Activated CD4-positive, alpha-beta T cell treated with anti-CD3 and anti-CD28 coated beads for 4 hours (primary cell): ENCODE measurements at places on chromosomes 11 and 22.
A peak's percentile ranks its signal among the peaks of the same experiment; 100 is the strongest.

GRCh38 chr22:23149743-23150238 is 4.5 kb downstream of the RAB36 start:
- DNase-seq = no peak

GRCh38 chr11:114309517-114309916 is 13.3 kb downstream of the NNMT start:
- DNase-seq = no peak

GRCh38 chr22:26756675-26757293 is 99.4 kb downstream of the MIAT start:
- DNase-seq = peak; percentile 41

GRCh38 chr11:93476796-93477195 is 66.4 kb downstream of the SMCO4 start:
- no peak for DNase-seq

DNA sequence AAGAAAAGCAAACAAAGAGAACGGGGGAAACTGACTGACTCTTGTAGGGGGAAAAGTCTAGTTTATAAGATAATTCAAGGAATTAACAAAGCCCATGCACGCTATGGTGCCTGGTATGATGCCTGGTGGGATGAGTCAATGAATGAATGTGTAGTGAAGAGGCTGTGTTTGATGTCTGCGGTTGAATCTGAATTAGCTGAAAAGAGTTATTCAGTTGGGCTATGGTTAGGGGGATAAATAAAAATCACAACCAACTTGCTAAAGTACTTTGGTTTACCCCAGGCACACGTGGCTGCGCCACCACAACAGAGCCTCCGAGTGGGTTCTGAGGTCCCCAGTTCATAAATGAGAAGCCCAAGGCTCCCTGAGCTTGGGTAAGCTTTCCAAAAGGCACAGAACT is 369.3 kb upstream of the SYN3 start:
- no peak for DNase-seq

GRCh38 chr11:64672875-64673274 is 50.1 kb downstream of the NRXN2 start:
- DNase-seq = no peak

- DNase-seq = no peak
Measured at GRCh38 chr11:86800076-86800959, at the start of gene PRSS23. TSS of gene PRSS23 (plus strand) at chr11:86800542. CDS start at chr11:86807644, 7,102 bp downstream.

DNA sequence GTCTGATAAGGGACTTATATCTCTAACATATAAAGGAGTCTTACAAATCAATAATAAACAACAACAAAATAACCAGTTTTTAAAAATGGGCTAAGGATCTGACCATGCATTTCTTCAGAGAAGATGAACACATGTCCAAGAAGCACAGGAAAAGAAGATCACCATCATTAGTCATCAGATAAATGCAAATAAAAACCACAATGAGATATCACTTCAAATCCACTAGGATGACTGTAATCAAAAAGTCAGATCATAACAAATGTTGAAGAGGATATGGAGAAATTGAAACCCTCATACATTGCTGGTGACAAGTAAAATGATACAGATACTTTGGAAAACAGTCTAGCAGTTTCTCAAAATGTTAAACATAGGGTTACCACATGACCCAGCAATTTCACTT is 61.2 kb upstream of the MYOD1 start:
- DNase-seq = no peak

DNA sequence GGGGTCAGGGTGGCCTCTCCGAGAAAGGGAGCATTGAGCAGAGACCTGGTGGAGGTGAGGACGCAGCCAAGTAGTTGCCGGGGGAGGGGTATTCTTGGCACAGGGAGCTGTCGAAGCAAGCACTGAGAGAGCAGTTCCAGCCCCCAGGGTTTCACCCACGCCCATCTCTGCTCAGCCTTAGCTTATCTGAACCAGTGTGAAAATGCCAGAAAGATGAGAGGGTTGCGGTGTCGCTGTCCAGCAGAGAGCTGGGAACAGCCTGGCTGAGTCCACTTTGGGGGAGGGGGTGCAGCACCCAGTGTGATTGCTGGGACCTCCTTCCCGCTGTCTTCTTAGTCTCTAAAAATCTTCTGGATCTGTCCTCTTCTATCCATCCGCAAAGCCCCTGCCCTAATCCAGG is 123.3 kb upstream of the TBCEL start:
- no peak for DNase-seq

- no peak for DNase-seq
Measured at GRCh38 chr11:203945-204586, 3.1 kb downstream of the BET1L start.

DNA sequence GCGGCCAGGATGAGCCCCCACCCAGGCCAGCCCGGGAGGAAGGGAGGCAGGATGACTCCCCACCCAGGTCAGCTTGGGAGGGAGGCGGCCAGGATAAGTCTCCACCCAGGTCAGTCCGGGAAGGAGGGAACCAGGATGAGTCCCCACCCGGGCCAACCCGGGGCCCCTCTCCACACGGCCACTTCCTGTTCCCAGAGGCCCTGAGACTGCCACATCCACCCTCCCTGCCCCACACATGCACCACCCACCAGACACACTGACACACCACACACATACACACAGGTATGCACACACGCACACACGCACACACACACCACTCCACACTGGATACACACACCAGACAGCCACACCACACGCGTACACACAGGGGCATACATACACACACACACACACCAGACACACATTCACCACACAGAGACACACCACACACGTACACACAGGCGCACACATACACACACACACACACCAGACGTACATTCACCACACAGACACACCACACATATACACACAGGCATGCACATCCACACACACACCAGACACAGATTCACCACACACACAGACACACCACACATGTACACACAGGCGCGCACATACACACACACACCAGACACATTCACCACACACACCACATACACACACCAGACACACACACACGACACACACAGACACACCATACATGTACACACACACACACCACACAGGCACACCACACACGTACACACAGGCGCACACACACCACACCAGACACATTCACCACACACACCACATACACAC is 84.9 kb upstream of the PRR5 start:
- DNase-seq = no peak

- peak; percentile 63 for DNase-seq
Measured at GRCh38 chr11:134033696-134034491, 35.0 kb upstream of the JAM3 start.

DNA sequence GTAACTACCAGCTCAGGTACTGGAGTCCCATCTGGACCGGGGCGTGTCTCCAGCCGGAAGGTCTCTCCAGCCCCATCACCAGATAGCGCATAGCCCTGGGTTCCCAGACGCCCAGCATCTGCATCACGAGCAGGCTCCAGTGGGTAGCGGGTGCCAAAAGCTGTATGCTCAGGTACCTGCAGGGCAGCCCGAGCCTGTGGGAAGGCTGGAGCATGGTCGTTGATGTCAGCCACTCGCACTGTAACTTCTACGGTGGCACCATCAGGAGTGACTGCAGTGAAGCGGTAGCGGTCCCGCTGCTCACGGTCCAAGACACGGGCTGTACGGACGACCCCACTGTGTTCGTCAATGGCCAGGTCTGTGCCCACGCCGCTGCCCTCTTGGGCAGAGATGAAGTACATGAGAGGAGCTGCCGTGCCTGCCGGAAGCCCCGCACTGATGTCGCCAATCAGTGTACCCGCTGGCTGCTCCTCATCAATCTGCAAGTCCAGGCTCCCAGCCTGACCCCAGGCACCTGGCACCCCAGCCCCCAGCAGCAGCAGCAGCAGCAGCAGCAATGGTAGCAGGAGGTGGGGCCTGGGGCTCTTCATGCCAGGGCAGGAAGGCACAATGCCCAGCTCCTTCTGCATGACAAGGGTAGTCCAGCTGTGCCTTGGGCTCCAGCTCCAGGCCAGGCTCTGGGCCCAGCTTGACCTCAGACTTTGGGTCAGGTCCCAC is 14.5 kb downstream of the DCHS1 start:
- no peak for DNase-seq

DNA sequence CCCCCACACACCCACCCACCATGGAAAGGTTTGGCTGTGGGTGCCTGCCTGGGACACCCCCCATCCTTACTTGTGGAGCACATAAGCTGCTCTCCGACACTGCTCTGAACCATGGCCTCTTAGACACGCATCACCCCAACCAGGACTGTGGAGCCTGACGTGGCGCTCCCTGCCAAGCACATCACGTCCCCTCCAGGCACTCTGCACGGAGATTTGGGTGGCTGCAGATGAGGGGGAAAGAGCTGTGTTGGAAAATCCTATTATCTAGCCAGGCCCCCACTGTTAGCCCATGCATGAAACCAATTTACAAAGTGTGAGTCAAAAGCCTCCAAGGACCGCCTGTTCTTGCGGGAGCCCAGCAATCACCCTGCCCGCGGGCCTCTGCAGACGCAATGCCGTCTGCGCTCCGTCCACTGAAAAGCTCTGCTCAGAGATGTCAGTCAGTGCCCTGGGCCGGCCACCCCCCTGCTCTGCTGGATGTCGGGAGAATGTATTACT is 163.4 kb upstream of the NECTIN1 start:
- DNase-seq = no peak

GRCh38 chr22:40036591-40037225 is 42.0 kb downstream of the FAM83F start:
- peak; percentile 37 for DNase-seq

- no peak for DNase-seq
Measured at GRCh38 chr11:112839051-112839450, 122.2 kb upstream of the NCAM1 start.

DNA sequence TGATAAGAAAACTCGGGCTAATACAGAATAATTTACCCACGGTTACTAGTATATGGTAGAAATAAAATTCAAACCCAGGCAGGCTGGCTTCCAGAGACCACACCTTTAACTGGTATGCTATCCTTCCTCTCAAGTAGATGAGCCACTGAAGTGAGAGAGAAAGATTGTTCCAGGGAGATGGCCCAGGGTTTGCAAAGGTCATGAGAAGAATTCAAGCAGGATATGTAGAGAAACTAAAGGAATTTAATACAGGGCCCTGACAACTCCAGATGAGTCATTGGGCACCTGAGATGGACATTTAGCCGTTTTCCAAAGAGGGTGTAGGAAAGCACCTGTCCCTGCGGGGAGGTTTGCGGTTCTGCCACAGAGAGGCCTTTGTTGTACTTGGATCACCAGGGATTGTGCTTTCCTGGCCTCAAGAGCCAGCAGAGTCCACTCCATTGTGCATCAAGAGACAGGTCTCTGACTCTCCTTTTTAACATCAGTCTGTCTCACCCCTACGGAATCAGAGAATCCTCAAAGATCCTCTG is 152.7 kb upstream of the BLID start:
- DNase-seq = no peak

DNA sequence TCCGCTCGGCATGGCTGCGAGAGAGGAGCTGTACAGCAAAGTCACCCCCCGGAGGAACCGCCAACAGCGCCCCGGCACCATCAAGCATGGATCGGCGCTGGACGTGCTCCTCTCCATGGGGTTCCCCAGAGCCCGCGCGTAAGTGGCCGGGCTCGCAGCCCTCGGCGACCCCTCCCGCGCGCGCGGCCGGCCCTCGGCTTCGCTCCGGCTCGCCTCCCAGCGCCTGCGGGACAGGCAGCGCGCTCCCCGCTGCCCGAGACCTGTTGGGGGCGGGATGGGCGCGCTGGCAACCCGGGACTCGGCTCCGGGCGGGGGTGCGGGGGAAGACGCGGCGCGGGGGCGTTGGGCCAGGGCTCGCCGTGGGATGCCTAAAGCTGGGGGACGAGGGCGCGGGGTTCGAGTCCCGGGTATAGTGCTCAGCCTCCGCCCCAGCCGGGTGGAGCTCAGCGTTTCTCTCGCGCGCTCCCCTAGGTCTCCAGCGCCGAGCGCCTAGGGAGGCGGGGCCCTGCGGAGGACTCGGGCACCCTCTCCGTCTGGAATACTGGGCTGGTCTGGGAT is 630 bp downstream of the UBASH3B start:
- DNase-seq = peak; percentile 57

GRCh38 chr11:34002420-34002819 is 49.1 kb upstream of the CAPRIN1 start:
- DNase-seq = no peak

GRCh38 chr11:60168306-60168705 is 14.6 kb downstream of the MS4A6A start:
- no peak for DNase-seq

GRCh38 chr11:1422481-1422880 is 32.7 kb downstream of the BRSK2 start:
- no peak for DNase-seq

GRCh38 chr11:116379185-116379828 is 393.5 kb downstream of the BUD13 start:
- DNase-seq = no peak

DNA sequence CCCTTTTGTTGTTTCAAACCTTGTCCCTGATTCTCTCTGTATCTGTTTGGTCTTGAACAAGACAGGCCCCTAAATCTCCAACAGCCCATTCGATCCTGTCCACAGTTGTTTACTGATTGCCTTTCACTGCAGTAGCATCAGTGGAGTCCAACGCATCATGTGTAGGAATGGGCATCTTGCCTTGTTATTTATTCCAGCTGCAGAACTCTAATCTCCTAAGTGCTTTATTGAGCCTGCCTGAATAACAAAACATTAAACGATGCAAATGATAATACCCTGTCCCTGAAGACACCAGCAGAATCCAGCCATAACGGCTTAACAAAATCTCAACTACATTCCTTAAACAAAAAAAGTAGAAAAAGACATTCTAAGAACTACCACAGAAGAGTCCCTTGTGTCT is 50.1 kb downstream of the SLC35F2 start:
- no peak for DNase-seq

DNA sequence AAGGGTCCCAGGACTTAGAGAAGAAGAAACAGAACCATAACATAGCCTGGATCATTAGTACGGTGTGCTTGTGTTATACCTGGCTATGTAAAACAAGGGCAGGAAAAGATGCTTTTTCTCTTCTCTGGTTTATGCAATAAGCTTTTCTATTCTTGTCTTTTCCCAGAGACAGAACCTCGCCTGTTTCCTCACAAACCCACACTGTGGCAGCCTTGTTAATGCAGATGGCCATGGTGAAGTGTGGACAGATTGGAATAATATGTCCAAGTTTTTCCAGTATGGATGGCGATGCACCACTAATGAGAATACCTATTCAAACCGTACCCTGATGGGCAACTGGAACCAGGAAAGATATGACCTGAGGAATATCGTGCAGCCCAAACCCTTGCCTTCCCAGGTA is 2.9 kb downstream of the CFAP68 start:
- DNase-seq = no peak

DNA sequence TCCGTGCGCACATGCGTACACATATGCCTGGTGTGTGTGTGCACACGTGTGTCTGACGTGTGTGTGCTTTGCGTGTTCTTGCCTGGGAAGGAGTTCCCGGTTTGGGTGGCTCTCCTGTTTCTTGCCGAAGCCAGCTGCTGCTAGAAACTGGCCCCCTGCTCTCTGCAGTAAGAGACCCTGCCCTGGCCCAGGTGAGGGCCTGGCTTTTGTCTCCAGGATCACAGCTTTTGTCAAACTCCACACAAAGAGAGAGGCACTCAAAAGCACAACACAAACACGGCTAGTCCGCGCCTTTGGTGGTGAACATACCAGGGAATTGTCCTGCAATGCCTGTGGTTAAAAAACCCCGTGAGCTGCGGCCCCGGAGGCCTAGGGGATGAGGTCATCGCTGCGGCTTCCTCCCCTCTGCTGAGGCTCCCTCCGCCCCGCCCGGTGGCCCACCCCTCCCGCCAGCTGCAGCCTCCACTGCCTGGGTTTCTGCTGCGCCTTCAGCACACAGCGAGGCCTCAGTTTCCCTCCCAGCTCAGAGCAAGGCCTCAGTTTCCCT is 88.9 kb downstream of the KCNQ1 start:
- DNase-seq = no peak

- no peak for DNase-seq
Measured at GRCh38 chr22:27617214-27617881, 184.2 kb downstream of the MN1 start.
